ENCODE measurements at places on chromosomes 3 and 15. TPM values are rescaled to one million over a fixed set of nuclear protein-coding genes. Genes with fewer than 3 reads are reported as not detected.

The TM4SF4 gene
- total RNA-seq, result not detected

The HRG gene
- not detected for total RNA-seq

The ISG20 gene
- 8.0 TPM for total RNA-seq

The CCDC39 gene
- total RNA-seq, result not detected

The ATP13A4 gene
- 0.07 TPM for total RNA-seq

The SLC12A1 gene
- not detected for total RNA-seq

The HYKK gene
- 2.6 TPM for total RNA-seq

The CPNE9 gene
- total RNA-seq, result not detected

The SLC35G2 gene
- 15.6 TPM for total RNA-seq

The P2RY14 gene
- not detected for total RNA-seq

The SMCO1 gene
- total RNA-seq, result not detected

The KLF15 gene
- 2.3 TPM for total RNA-seq

The SERINC4 gene
- total RNA-seq, result not detected

The LRRFIP2 gene
- total RNA-seq, result 82.7 TPM

The IMPG2 gene
- 0.33 TPM for total RNA-seq

The GHSR gene
- not detected for total RNA-seq

The CCR3 gene
- total RNA-seq, result not detected

The GLDN gene
- total RNA-seq, result not detected

The CAND2 gene
- 3.3 TPM for total RNA-seq

The ACAN gene
- total RNA-seq, result under 0.01 TPM

The HESX1 gene
- 0.40 TPM for total RNA-seq

The HYAL1 gene
- total RNA-seq, result 7.1 TPM

The RETNLB gene
- not detected for total RNA-seq
